ENCODE measurements at places on chromosomes 13 and 19.

DNA sequence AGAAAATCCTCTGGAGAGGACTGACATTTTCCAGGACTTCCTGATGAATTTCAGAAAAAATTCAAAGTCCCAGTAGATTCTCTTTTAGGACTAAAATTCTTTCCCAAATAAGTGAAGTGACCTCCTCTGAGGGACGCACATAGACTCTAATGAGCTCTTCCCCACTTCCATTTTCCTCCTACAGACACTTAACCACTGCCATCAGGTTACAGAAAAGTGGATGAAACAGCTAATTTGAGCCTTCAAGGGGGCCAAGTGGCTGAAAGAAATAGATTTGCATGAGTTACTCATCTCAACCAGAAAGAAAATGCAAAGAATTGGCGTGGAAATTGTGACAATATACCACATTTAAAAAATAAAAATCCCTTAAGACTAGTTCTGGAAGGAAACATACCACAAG, 185.3 kb upstream of the EDNRB start:
- no peak for DNase-seq

DNA sequence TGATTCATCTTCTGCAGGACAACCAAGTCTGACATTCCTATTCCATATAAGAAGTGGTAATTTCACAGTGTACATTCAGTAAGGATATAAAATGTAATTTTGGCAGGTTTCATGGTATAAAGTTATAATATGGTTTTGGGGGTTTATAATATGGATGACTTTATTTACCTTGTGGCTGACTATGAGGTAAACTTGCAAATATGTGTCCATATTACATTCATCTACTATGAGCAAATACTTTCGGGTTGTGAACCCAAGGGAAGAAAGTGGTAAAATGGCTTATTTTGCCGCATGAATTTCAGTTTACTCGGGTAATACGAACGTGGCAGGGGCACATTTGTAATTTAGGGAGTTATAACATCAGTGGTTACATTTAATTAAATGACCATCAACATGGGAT, 86.7 kb upstream of the TNFSF11 start:
- no peak for DNase-seq

GRCh38 chr13:42728507-42729180, 52.7 kb upstream of the FAM216B start:
- DNase-seq = no peak

DNA sequence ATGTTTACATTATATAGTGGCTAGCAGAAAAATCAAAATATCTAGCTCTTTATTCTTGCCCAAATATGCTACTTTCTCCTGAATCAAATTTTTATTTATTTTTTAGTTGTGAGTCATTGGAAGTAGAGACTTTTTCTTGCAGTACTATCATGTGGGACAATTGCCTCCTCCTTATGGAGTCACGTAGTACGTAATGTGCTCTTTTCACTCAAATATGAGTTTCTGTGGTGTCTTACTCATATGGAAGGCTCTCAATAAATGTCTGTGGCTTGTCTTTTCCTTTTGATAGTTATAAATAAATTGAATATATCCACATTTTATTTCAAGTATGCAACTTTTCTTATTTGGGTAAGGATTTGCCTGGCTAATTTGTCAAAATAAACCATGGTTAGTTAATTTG, 1411.0 kb upstream of the SLC10A2 start:
- DNase-seq = no peak

- no peak for DNase-seq
These were observed 313.4 kb downstream of the COG6 start for GRCh38 chr13:39968646-39969475.

- no peak for DNase-seq
These were observed 6.4 kb downstream of the GNA15 start for GRCh38 chr19:3142292-3142670.

DNA sequence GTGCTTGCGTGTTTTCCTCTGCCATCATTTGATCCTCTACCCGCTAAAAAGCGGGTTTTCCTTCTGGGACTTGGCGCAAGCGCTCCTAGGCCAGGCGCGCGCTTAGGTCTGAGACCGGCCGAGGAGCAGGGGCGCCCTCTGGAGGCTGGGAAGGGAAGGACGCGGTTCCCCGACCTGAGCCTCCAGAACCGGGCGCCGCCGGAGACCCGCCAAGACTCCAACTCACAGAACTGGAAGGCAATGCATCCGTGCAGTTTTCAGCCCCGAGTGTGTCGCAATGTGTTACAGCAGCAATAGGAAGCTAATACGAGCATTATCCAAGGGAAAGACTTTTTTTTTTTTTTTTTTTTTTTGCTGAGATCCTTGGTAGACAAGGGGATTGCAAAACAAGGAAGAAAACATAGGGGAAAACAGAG, 190.9 kb downstream of the COL4A1 start:
- peak; percentile 6 for DNase-seq

DNA sequence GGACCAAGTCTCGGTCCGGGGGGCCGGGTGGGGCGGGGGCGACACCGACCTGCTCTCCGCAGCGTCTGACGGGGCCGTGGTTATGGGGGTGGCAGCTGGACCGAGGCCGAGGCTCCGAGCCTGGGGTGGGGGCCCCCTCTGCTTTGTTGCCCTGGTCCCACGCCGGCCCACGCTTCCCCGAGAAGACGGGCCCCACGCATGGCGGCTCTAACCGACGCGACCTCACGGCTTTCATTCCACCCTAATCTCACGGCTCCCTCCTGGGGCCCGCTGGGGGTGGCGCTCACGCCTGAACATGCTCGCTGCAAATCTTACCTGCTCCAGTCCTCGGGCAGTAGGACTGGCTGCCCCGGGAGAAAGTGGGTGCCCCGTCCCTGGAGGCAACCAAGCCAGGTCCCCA, 14.8 kb upstream of the MISP start:
- no peak for DNase-seq

GRCh38 chr13:106115081-106115480, 420.4 kb downstream of the EFNB2 start:
- DNase-seq = no peak

GRCh38 chr13:35694549-35695447, 218.3 kb upstream of the MAB21L1 start:
- no peak for DNase-seq

GRCh38 chr13:48404952-48405351, 8.0 kb downstream of the LPAR6 start:
- no peak for DNase-seq

DNA sequence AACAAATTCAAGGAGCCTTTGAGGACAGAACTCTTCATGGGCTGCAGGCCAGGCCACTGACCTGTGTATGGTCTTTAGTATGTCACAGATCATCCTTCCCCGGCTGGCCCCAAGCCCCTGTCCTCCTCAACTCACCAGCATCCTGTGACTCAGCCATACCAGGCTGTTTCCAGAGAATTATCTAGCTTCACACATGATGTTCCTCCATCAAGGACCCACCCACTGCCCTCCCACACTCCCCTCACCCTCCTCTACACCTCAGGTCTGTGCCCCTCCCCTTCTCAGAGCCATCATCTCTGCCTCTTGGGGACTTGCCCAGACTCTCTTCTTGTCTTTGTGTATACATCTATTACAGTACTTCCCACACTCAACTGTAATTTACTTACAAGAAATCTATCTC, 14.7 kb downstream of the DCT start:
- DNase-seq = no peak

GRCh38 chr13:112635323-112635722, 47.4 kb upstream of the TUBGCP3 start:
- DNase-seq = no peak

DNA sequence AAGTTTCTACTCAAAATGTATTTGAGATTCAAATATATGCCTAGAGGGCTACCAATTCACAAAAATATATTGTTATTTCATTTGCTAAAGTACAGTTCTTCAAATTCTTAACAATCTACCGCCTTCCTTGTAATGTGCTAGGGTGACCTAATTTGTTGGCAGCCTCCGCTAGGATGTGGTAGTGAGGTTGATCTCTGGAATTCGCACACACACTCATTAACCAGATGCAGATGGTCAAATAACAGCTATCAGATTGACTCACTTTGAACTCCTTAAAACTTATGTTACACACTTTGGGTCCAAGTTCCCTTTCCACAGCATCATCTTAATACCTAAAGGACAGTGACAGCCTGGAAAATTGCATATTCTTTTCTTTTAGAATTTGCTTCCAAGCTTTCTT, 367.3 kb downstream of the DCT start:
- DNase-seq = no peak

GRCh38 chr19:7013678-7014077, 7.6 kb downstream of the MBD3L2B start:
- DNase-seq = no peak

DNA sequence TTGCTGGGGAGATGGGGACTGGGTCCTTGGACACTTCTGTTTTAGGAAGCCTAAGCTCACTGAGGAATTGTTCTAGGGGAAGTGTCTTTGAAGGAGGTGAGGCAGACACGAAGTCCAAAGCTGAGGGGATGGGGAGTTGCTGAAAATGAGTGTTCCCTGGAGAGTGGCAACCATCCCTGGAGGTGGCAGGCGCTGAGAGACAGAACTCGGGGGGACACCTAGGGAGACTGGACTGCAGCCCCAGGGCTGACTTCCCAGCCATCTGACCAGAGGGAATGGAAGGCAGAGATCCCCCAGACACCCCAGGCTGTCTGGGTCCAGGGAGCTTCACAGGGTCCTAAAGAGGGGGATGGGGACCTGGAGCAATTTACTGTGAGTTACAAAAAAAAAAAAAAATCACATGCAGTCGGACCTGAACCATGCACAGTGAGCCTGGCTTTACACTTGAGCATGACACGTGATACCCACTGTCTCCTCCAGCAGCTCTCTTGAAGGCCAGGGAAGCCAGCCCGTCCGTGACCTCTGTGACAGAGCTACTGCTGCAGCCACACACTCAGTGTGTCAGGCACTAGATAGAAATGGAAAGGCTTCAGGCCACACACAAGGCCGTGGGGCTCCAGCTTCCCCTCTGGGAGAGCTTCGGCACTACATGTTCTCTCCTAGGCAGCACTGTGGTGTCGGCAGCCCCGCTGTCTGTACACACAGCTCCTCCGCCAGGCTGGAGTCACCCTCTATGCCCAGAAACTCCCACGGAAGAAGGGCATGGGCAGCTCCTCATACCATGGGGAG, 77.1 kb upstream of the KCTD15 start:
- no peak for DNase-seq

DNA sequence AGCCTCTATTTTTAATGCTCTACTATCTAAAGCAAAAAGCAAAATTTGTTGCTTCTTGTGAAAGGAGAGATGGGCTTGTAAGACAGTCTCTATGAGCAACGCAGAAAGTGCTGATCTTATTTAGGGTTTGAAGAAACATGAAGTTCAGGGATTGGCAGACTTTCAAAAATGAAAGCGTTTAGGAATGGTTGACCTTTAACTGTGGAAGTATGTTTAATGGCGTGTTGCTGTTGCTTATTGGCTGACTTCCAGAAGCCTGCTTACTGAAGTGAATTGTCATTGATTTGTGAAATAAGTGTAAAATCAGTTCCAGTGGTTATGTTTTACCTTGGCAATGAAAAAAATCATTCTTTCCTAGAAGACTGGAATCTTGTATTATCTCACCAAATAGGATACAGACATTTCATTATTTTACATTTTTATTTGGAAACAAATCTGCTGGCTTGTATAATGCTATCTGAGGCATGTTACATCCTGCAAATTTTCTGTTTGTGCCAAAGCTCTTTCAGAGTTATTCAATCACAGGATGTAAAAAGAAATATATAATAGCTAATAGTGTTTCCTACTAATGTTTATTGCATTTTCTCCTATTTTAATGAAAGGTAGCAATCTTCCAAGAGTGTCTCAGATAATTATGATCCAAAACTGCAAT, 221.3 kb upstream of the SLITRK6 start:
- no peak for DNase-seq

- DNase-seq = no peak
These were observed 12.0 kb downstream of the B3GNT8 start for GRCh38 chr19:41415154-41415571.

DNA sequence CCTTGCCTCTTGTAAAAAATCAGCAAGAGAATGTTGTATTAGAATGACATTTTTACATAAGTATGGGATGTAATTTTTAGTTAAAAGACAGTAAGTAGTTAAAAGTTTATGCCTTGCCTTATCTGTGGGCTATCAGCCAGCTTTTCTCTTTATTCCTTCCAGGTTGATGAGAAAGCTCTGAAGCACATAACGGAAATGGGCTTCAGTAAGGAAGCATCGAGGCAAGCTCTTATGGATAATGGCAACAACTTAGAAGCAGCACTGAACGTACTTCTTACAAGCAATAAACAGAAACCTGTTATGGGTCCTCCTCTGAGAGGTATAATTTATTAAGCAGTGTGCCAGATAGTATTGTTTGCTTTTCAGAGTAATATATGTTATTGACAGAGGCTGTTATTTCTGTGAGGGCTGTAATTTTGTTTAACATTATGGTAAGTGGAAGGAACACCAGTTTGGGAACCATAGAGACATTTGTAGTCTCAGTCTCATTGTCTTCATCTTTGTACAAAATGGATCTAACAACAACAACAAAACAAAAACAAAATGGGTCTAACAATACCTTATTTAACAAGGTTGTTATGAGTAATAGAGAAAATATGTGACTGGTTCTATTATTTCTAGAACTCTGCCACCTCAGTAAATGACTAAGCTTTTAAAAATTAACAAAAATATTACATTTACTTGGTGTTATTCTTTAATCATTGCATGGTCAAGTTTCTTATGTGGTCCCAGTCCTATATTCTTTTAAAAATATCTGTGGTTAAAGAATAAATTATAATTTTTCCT, 112.8 kb downstream of the TDRD3 start:
- DNase-seq = no peak

DNA sequence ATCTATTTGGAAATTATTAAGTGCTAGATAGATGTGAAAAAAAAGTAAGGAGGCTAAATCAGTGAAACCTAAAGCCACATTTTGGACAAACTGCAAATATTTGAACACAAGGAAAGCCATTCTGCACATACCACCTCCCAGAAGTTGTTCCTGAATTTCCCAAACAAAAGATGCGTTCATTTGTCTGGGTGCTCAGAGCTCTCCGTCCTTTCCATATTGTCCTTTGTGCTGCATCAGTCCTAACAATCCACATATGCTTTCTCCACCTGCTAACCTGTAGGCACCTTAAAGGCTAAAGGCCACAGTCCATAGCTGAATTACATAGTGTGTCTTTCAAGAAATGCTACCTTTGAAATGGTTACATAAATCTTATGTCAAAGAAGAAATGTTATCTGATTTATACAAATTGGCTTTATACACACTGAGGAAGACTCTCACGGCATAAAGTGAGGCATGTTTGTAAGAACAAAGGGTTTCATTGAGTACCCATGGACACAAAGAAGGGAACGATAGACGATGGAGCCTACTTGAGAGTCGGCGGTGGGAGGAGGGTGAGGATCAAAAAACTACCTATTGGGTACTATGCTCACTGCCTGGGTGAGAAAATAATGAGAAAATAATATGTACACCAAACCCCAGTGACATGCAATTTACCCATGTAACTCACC, 182.0 kb downstream of the RGCC start:
- no peak for DNase-seq

GRCh38 chr13:36673838-36674326, at the start of gene SERTM1:
TSS of gene SERTM1 (plus strand) at chr13:36674020. CDS start at chr13:36695079, 21,059 bp downstream.
- DNase-seq = no peak

- DNase-seq = no peak
These were observed 42.6 kb downstream of the ZNF146 start for GRCh38 chr19:36257520-36257876.
